ENCODE measurements at places on chromosomes 16 and 17. TPM values are rescaled to one million over a fixed set of nuclear protein-coding genes. Genes with fewer than 3 reads are reported as not detected.
A peak's percentile ranks its signal among the peaks of the same experiment; 100 is the strongest.

DNA sequence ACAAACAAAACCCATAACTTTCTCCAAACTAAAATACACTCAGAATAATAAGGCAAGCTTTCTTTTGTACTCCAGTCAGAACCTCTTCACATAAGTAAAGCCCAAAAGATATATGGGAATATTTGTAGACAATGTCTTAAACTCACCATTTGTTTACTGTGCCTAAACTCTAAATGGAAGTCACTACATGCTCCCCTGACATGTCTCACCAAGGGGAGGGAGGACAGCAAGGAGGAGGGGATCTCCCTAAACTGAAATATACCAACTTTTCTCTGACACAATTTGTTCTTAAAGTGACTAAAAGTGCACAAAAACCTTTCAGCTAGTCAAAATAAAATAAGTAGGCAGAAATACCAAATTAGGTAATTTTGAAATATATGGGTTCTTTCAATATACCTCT, 38.5 kb downstream of the GRB7 start:
- DNase-seq: peak; percentile 34

- DNase-seq: no peak
Observed at GRCh38 chr17:77593081-77593480, 365.4 kb upstream of the TNRC6C start.

Gene GPR179
- total RNA-seq: 0.60 TPM

DNA sequence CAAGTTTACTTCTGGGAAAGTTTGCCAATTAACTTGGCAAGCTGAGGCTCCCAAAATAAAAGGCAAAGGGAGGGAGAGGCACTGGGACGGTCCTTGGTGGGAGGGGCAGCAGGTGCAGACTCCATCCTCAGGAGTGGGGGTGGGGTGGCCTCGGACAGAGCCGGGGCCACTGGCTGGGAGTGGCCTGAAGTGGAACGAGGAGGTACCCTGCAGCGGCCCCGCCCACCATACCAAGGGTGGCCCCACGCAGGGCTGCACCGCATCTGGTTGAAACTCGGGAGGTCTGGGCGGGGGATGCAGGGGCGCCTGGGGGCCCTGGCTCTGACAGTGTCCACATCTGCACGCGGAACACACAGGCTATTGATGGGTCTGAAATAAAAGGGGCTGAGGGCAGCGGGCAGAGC, 42.4 kb upstream of the SLC38A10 start:
- DNase-seq: no peak

- no peak for DNase-seq
Observed at GRCh38 chr17:17855976-17856375, 19.2 kb upstream of the SREBF1 start.

DNA sequence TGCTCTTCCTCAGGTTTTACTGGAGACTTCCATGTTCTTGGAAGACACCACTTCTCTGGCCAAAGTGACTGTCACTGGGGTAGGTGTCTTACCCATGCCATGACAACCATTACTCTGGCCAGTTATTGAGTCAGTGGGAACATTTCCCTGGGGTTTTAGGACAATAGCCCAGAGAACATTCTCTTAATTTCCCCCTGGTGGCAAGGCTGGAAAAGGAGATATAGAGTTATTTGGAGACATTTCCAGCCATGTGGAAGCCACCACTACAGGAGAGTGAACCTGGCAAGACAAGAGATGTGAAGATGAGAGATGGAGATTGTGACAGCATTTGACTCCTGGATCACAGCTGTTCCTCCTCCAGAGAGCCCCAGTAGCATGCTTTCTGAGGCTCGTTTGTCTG, 106.2 kb downstream of the CDK5R1 start:
- no peak for DNase-seq

GRCh38 chr17:27818401-27819105, 18.2 kb upstream of the NOS2 start:
- DNase-seq: no peak

DNA sequence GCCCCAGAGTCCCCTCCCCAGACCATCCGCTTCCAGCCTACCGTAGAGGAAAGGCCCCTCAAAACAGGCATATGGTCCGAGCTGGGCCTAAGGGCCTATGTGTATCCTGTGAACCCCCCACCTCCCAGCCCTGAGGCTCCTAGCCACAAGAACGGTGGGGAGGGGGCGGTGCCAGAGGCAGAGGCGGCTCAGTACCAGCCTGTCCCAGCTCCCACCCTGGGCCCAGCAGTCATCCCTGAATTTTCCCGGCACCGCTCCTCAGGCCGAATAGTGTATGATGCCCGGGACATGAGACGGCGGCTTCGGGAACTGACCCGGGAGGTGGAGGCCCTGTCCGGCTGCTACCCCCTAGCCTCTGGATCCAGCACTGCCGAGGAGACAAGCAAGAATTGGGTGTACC, 1.1 kb downstream of the SPEM1 start:
- no peak for DNase-seq

Gene HOXB1
- not detected for total RNA-seq

Gene NATD1
- 8.8 TPM for total RNA-seq

Gene GRIN2A
- not detected for total RNA-seq

GRCh38 chr17:77842528-77843147, 115.9 kb upstream of the TNRC6C start:
- DNase-seq: peak; percentile 25

DNA sequence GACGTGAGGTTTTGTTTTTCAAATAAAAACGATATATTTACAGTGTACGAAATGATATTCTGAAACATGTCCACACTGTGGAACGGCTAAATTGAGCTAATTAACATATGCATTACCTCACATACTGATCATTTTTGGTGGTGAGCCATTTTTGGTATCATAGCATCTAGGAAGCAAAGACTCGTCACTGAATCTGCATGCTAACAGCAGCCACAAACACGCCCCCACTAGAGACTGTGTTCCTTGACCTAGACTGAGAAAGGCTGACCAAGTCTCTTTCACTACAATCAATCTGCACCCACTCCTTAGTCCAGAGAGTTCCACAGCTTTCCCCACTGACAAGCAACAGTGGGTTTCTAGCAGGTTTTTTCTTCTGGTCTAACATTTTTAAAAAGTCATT, 29.5 kb downstream of the NPLOC4 start:
- no peak for DNase-seq

Gene TNFRSF13B
- total RNA-seq: not detected

- no peak for DNase-seq
Observed at GRCh38 chr16:72836985-72837384, 210.9 kb downstream of the ZFHX3 start.

DNA sequence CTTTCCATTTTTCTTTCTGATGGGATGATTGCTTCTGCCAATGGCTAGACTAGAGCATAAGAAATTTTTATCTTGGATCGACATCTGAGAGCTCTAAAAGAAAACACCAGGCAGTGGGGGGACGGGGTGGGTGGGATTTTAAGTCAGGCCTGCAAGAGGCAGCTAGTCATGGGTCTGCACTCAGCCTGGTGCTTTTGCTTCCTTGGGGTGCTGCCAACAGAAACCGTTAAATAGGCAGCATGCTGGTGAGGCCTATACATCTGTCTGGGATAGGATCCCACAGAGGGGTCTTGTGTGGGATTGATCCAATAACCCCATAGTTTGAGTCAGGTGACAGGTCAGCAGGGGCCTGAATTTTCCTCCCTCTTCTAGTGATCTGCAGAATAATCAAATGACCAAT, 26.9 kb downstream of the ZNRF1 start:
- DNase-seq: no peak

- DNase-seq: no peak
Observed at GRCh38 chr17:34220752-34221395, 34.2 kb upstream of the CCL2 start.

- DNase-seq: peak; percentile 55
Observed at GRCh38 chr17:78263063-78263735, 31.8 kb downstream of the TMEM235 start.

DNA sequence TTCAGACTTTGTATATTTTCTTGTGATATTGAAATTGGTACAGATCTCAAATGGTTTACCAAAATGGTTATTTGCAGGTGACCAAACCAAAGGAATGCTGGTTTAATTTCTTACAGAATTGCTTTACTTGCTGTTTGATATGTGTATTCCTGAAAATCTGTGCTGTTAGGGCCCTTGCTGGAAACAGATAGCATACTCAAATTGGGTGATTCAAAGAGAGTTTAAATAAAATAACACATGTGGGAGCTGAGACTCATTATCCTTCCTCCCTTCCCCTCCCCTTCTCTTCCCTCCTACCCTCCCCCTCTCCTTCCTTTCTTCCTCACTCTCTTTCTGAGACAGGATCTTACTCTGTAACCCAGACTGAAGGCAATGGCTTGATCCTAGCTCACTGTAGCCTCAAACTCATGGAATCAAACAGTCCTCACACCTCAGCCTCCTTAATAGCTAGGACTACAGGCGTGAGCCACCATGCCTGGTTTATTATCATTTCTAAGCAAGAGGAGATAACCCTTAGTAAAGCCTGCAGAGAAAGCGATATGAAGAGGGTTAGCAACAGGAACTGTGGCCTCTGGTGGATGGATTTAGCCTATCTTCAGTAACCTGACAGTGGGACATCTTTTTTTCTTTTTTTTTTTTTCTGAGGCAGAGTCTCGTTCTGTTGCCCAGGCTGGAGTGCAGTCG, 141.9 kb downstream of the BCAS3 start:
- no peak for DNase-seq

Gene KRTAP3-2
- total RNA-seq: not detected

- no peak for DNase-seq
Observed at GRCh38 chr16:81401035-81401950, 43.3 kb upstream of the CMIP start.

Gene PIMREG
- 7.3 TPM for total RNA-seq

GRCh38 chr16:16797239-16797638, 418.3 kb downstream of the NPIPA7 start:
- DNase-seq: no peak

Gene TCAP
- total RNA-seq: 1.4 TPM

DNA sequence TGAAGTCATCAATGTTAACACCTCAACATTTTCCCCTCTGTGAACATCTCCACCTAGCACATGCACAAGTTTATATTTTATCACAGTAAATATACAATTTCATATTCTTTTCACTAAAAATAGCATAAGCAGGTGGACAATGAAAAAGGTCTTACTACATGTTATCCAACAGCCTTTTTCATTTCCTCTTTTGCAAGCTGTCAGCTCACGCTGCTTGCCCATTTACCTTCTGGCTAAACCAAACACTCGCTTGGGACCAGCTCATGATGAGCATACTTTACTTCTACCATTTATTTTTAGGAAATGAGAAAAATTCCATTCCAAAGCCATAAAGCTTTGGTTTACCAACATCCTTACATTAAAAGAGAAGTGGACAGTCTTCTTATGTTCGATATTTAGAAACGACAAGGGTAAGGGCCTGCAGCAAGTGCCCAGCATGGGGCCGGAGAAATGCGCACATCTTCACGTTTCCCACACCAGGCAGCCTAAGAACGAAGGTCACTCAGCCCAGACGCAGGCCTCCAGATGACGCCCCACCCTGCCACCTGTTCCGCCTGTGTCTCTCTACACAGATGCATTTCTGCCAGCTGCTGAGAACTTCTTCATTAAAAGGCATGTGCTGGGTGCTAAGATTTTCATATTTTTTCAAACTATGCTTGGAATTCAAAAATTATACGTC, 13.9 kb downstream of the SNN start:
- DNase-seq: no peak

GRCh38 chr16:964356-965035, 6.3 kb downstream of the LMF1 start:
- peak; percentile 72 for DNase-seq

Gene ZNF750
- total RNA-seq: not detected

DNA sequence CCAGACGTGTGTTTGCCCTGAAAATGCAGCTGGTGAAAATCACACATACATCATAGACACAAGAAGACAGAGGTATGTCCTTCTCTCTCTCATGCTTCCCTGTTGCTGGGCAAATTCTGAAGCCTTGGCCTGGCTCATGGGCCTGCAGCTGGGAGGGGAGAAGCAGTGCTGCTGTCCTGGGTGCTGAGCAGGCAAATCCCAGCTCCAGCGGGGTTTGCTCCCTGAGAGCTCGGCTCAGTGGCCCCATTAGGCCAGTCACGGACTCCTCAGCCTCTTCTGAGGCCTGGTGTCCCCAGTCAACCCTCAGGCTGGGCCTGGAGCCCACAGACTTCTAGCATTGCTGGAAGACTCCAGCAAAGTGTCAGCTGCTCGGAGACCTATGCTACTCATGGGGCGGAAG, 11.7 kb downstream of the RHBDL3 start:
- DNase-seq: no peak

Gene OTOP2
- not detected for total RNA-seq

Gene GPR142
- not detected for total RNA-seq

- DNase-seq: no peak
Observed at GRCh38 chr16:50737420-50737959, 4.4 kb upstream of the CYLD start.

- peak; percentile 89 for DNase-seq
Observed at GRCh38 chr17:29929533-29930408, at the start of gene SSH2. TSS of gene SSH2 (minus strand) at chr17:29930228. CDS start at chr17:29930000, 228 bp downstream.

DNA sequence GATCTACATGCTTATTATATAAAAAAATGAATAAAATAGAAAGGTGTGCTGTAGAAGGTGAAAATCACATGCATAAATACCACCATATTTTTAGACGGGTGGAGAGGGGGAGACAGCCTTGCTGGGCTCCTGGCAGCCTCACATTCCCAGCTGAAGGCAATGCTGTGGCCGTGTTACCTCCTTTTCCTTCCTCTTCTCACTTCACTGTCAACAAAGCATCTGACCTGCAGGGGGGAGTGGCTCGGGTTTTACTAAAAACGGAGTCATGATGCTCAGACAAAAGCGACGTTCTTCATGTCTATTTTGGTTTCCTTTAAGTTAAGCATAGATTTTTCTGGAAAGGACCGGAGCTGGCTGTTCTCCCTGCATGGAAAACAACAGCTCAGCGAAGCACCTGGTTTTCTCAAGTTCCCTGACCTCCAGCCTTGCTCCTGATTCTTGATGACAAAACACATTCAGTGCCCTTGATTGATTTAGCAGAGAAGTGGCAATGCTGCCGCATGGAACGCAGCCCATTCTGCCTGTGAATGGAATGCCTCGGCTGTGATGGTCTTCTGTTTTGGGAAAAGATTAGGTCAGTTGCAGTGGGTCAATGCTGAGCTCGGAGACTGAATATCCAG, 5.5 kb upstream of the RPTOR start:
- DNase-seq: no peak

Gene FTO
- 44.0 TPM for total RNA-seq

- DNase-seq: no peak
Observed at GRCh38 chr16:85854935-85855334, 44.0 kb upstream of the IRF8 start.

Gene HSPB9
- total RNA-seq: not detected

GRCh38 chr16:87412996-87413421, 20.9 kb downstream of the MAP1LC3B start:
- DNase-seq: no peak
